ENCODE measurements at places on chromosomes 2 and 18. TPM values are rescaled to one million over a fixed set of nuclear protein-coding genes. Genes with fewer than 3 reads are reported as not detected.

DNA sequence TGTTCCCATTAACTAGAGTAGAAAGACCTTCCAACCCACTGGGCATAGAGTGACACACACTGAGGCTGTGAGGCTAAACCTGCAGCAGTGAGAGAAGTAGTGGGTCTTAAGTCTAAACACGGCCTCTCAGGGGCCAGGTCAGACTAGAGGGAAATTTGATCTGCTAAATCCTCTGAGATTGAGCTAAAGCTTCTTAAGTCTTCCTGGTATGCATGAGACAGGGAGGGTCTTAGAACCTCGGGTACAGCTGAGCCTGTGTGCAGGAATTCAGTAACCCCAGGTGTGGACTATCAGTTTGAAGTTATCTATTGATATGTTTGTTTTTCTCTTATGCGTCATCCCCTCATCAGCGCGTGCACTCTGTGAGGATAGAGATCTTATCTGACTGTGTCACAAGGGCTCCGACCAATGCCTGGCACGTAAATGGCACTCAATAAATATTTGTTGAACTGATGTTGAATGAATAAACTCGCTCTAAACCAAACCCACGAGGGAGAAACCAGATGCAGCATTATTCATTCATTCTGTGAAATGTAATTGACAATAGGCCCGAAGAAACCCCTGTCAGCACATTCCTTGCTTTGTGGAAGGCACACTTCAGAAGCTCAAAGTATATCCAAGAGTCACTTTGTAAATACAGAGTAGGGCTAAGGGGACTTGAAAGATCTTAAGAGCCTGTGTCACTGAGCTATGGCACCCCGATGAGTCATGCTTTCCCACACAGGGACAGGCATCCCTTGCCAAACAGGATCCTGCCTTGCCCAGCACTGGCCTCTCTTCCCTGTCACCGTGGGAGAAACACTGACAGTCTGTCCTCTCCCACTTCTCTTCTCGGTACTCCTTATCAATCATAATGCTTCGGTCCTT lies 21.7 kb upstream of the RAB10 start:
- DNase-seq: no peak
- H3K4me3 ChIP-seq: no peak overlapping the region
- no peaks in the 10 kb centered on the region for H3K36me3 ChIP-seq

DNA sequence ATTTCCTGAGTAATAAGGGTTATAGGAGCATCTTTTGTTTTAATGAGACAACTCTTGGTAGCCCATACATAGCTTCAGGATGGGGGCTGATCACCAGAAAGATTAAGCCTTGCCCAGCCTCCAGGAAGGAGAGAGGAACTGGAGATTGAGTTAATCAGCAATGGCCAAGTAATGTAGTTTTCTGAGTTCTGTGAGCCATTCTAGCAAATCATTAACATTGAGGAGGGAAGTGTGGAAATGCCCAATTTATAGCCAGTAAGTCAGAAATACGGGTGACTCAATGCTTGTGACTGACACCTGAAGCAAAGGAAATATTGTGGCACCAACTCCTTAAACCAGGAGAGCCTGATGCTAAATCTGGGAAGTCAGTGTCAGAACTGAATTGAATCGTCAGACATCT lies 205.1 kb upstream of the SRD5A2 start:
- no peaks in the 10 kb centered on the region for H3K4me1 ChIP-seq
- no peak overlapping the region for H3K27ac ChIP-seq
- H3K27me3 ChIP-seq: peaks cover 49% of the 10 kb centered on the region
- DNase-seq: no peak
- H3K36me3 ChIP-seq: no peaks in the 10 kb centered on the region

The R3HDM1 gene
- total RNA-seq: 63.0 TPM

DNA sequence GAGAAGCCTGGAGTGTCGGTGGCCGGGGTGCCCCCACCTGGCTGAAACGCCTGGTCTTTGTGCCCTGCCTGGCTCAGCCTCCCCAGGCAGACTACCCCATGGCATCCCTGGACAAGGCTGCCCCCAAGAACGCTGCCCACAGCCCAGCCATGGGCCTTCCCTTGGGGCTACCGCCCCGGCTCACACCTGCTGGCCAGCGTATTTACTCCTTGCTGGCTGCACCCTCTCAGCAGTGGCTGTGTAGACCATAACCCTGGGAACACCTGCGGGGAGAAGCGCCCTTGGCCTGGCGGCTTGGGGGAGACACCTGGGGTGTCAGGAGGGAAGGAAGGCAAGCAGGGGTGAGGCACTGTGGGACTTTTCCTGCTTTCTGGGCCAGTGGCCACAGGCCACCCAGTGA lies 17.3 kb downstream of the CAPN10 start:
- no peak for DNase-seq
- H3K4me3 ChIP-seq: no peak overlapping the region
- no peaks in the 10 kb centered on the region for H3K27me3 ChIP-seq
- no peaks in the 10 kb centered on the region for H3K36me3 ChIP-seq
- H3K27ac ChIP-seq: no peak overlapping the region
- H3K4me1 ChIP-seq: peaks cover 7% of the 10 kb centered on the region

GRCh38 chr18:54882318-54882717 lies 54.0 kb downstream of the RAB27B start:
- peaks cover 19% of the 10 kb centered on the region for H3K4me1 ChIP-seq
- no peaks in the 10 kb centered on the region for H3K36me3 ChIP-seq
- no peak overlapping the region for H3K27ac ChIP-seq
- no peaks in the 10 kb centered on the region for H3K27me3 ChIP-seq

The SPDYA gene
- 1.1 TPM for total RNA-seq

Data from neural crest cell (in vitro differentiated cells).